Ureter (tissue), 1 donor: ENCODE measurements at places on chromosomes 4 and X. TPM values are rescaled to one million over a fixed set of nuclear protein-coding genes. Genes with fewer than 3 reads are reported as not detected.

The CC2D2A gene
- total RNA-seq: 21.6 TPM

DNA sequence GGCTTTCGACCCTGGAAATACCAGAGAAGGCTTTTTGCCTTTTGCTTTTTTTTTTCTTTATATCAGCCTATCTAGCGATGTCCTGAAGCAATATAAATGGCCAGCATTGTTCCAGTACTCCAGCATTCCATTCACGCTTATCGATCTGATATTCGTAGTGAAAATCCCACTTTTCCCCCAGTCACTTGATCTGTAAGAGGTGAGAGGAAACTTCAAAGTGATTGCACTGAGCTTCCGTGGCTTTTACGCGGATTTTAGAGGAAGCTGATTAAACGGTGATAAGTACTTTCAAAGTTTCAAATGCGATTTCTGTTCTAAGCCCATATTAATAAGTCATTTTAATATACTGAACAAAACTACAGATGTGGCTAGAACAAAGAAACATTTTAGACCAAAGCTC lies 725.5 kb downstream of the TRIML1 start:
- no peak for DNase-seq

The OR13H1 gene
- not detected for total RNA-seq

- DNase-seq: no peak
Measured at GRCh38 chr4:124177647-124178425, 534.7 kb downstream of the ANKRD50 start.

- DNase-seq: no peak
Measured at GRCh38 chr4:145827885-145828284, 110.7 kb downstream of the ZNF827 start.

- no peak for DNase-seq
Measured at GRCh38 chrX:4762196-4762595, 1048.7 kb upstream of the PRKX start.
